ENCODE measurements at places on chromosomes 7 and 10.

- no peak for DNase-seq
Observed at GRCh38 chr10:44882166-44882720, 28.9 kb upstream of the TMEM72 start.

- peak; percentile 20 for DNase-seq
Observed at GRCh38 chr7:40311307-40311706, 176.5 kb downstream of the SUGCT start.

DNA sequence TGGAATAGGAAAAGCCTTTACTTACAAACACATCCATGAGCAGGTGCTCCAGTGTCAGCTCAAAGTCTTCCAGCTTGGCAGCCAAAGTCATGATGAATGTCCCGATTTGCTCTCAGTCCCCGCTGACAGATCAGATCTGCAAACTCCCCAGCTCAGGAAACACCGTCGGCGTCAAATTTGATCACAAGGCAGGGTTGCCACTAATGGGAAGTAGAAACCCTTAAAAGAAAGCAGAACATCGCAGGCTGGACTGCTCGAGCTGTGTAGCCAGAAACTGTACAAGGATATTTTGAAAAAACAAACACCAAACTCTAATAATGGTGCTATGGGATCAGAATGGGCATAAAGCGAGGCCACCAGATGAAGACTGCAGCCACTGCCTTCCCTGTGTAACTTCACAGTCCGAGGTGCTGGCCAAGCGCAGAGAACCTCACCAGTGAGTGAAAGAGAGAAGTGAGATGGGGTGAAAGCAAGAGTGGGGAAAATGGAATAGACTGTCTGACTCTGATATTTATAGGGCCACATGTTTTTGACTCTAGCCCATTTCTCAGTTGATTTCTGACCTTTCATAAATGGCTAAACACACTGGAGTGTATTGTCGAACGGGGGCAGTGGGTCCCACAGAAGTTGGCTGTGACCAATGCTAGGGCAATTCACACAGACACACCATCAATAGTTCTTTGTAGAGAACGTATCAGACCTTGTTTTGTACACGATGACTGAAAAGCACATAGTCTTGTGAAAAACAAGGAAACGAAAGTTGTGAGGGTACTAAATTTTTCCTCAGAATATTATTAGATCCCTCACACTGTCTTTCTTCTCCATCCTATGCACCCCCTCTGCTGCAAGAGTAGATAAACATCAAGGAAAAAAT, 306.2 kb downstream of the FRMD4A start:
- DNase-seq, result no peak

GRCh38 chr7:154415709-154416399, 363.7 kb downstream of the DPP6 start:
- no peak for DNase-seq

GRCh38 chr10:120327675-120328074, 129.4 kb upstream of the PLPP4 start:
- no peak for DNase-seq

DNA sequence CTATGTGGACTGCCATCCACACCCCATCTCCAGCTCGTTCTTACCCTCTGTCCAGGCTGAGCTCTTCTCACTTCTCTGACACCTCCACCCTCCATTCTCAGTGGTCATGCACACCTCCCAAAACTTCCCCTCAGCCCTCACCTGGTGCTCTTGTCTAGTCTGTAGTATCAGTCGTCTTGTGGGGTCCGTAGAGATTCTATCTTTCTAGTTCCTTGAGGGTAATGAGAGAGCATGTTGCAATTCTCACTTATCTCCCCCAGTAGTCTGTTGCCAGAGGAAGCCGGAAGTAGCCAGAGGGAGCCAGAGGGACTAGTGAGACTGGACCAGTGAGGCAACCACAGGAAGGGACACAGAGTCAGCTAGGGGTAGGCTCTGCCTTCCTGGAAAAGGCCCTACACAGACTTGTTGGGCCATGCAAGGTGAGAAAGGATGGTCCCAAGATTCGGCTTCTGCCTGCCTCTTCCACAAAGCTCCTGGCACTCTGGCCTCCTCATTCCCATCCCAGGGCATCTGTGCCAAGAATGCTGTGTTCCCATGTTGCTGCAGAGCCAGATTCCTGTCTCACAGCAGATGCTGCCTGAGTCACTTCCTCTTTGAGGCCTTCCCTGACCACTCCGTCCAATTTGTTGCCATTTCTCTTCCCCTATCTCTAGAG, 50.6 kb upstream of the DUSP5 start:
- DNase-seq, result no peak

- DNase-seq, result no peak
Observed at GRCh38 chr7:1679966-1680730, 10.1 kb downstream of the ELFN1 start.

- DNase-seq, result no peak
Observed at GRCh38 chr7:80063834-80064233, 70.8 kb upstream of the GNAI1 start.

DNA sequence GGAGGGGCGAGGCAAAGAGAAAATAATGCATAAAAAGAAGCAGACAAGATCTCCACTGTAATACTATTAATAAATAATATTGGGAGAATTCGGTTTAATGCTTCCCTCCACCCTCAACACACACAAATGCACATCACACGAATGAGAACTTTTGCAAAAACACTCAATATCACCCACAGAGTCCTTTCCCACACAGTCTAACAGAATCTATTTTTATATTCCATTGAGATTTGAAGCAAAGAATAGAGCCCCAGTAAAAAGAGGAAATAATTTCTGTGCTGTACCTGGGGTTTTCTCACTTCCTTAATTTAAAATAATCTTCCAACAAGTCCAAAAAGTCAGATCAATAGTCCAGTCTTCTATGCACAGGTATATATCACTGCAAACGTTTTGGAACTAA, 17.0 kb downstream of the PIK3AP1 start:
- no peak for DNase-seq

DNA sequence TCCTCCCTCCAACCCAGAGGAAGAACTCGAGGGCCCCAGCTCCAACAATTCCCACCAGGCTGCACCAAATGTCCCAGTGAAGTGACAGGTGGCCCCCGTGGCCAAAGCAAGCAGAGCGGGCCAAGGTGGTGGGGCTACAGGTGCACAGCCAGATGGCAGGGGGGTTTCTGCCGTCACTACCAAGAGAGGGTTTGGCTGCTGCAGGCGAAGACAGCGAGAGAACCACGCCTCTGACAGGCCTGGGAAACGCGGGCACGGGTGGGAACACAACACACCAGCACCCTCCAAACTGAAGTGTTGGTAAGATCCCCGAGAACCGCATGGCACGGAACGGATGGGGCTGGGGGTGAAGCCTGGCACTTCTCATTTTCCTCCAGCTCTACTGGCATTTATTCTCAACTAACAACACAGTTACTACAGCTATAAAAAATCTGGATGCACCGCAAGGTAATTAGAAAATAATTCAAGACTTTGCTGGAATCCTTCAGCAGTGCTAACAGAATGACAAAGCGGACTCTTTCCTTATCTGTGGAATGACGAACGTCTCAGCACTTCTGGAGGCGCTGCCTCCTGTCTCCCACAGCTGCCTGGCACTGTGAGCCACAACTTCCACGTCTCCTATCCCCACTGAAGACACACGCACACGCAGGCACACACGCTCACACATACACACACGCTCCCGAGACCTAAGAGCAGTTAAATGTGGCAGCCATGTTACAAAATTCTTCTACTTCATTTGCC, 167.9 kb downstream of the TCERG1L start:
- no peak for DNase-seq

DNA sequence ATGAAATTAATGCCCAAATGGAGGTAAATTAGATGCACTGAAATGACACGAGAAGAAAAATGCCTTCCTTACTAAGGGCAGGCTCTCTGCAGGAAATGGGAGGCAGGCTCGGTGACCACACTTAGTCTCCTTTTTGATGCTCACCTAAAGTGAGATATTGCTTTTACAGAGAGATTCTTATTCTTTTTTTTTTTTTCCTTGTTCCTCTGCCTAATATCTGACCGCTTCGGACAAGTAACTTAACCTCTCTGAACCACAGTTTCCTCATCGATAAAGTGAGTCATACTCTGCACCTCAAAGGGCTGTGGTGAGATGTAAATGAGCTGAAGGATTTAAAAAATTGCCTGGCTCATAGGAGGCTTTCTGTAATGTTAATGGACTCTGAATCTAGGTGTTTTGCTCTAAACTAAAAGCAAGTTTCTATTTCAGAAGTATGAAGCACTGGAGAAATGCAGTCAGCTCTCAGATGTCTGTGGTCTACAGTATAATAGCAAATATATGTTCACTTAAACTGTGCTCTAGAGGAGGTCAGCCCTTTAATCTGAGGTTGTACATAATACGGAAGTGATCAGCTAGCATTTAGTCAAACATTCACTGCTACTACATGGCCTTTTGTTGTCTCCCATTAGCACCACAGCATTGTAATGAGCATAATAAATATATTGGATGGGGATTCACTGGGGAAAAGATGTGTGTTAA, 23.2 kb downstream of the NKX2-3 start:
- DNase-seq, result no peak

Data from GM20000 (cell line).